ENCODE measurements at places on chromosomes 4 and X. TPM values are rescaled to one million over a fixed set of nuclear protein-coding genes. Genes with fewer than 3 reads are reported as not detected.

MAGEB1 gene
- not detected for polyA plus RNA-seq

MAGEA8 gene
- polyA plus RNA-seq, result 0.10 TPM

LPAR4 gene
- polyA plus RNA-seq, result 39.1 TPM

VCX gene
- not detected for polyA plus RNA-seq

MAGEA11 gene
- polyA plus RNA-seq, result not detected

NXF2 gene
- not detected for polyA plus RNA-seq

MTCP1 gene
- polyA plus RNA-seq, result 14.7 TPM

CCNB3 gene
- 2.0 TPM for polyA plus RNA-seq

CYBB gene
- polyA plus RNA-seq, result 22.6 TPM

CLIC2 gene
- polyA plus RNA-seq, result 6.4 TPM

BTC gene
- polyA plus RNA-seq, result 2.4 TPM

MANBA gene
- 11.2 TPM for polyA plus RNA-seq

MAB21L2 gene
- 0.10 TPM for polyA plus RNA-seq

SLITRK4 gene
- polyA plus RNA-seq, result 3.0 TPM

CYLC1 gene
- polyA plus RNA-seq, result not detected

PPP4R3C gene
- polyA plus RNA-seq, result not detected

IL3RA gene
- 19.4 TPM for polyA plus RNA-seq

FAM47E gene
- polyA plus RNA-seq, result 0.92 TPM

Data from hindlimb muscle (tissue), 1 donor.